ENCODE measurements at places on chromosomes 12 and 14. TPM values are rescaled to one million over a fixed set of nuclear protein-coding genes. Genes with fewer than 3 reads are reported as not detected.

Gene PELI2
- 3.1 TPM for total RNA-seq

Gene PTHLH
- total RNA-seq = not detected

Gene KRT78
- not detected for total RNA-seq

Gene LRRIQ1
- 2.1 TPM for total RNA-seq

Gene ACOT6
- not detected for total RNA-seq

Data from bronchus fibroblast of lung (primary cell).